ENCODE measurements at places on chromosomes 6 and 20. TPM values are rescaled to one million over a fixed set of nuclear protein-coding genes. Genes with fewer than 3 reads are reported as not detected.

DNA sequence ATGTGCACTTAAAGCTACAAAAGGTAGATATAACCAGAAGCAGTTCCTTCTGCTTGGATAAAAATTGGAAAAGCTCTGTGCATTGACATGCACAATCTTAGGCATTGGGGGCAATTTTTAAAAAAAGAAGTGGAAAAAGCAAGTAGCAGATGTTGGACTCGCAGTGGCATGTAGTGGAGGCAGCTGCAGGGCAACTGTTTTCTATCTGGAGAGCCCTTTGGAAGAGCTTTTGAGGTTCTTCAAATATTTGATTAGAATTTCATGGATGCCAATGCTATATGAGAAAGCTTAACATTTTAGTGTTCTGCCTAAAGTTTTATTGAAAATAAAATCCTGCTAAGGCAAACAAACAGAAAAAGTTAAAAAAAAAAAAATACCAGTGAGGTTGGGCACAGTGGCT is 388.3 kb upstream of the RNF217 start:
- H3K4me3 ChIP-seq: no peak overlapping the region
- no peak for DNase-seq
- H3K36me3 ChIP-seq: no peaks in the 10 kb centered on the region
- H3K4me1 ChIP-seq: no peaks in the 10 kb centered on the region

- H3K27ac ChIP-seq: no peak overlapping the region
- H3K4me3 ChIP-seq: no peak overlapping the region
- no peaks in the 10 kb centered on the region for H3K27me3 ChIP-seq
- H3K4me1 ChIP-seq: peaks cover 25% of the 10 kb centered on the region
- DNase-seq: no peak
- H3K36me3 ChIP-seq: no peaks in the 10 kb centered on the region
These were observed 36.1 kb downstream of the PREX1 start for GRCh38 chr20:48791666-48792071.

DNA sequence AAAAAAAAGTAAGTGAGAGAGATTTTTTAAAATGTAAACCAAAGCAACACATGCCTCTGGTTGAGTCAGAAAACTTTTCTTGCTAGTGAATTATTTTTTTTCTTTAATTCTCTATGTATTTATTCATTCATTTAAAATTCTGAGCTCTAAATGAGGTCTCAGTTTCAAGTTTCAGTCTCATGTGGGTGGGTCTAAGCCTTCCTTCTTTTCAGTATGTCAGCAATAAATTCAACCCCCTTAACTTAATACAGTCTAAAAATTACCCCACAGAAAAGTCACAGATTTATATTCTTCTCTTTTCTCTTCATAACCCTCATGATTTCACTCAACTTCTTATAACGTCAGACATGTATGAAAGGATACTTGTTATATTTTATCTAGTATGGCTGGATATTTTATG is 663.3 kb upstream of the PTCHD4 start:
- H3K36me3 ChIP-seq: no peaks in the 10 kb centered on the region
- no peak overlapping the region for H3K27ac ChIP-seq
- no peaks in the 10 kb centered on the region for H3K4me1 ChIP-seq
- no peak for DNase-seq
- no peak overlapping the region for H3K4me3 ChIP-seq

The OR2B6 gene
- total RNA-seq: not detected

The NKX2-2 gene
- total RNA-seq: 0.35 TPM

The MYL9 gene
- total RNA-seq: 531 TPM

The GLP1R gene
- not detected for total RNA-seq

Data from thoracic aorta (tissue), 2 donors.